ENCODE measurements at places on chromosomes 1 and 21. TPM values are rescaled to one million over a fixed set of nuclear protein-coding genes. Genes with fewer than 3 reads are reported as not detected.

Gene ASPM
- total RNA-seq, result 0.69 TPM

DNA sequence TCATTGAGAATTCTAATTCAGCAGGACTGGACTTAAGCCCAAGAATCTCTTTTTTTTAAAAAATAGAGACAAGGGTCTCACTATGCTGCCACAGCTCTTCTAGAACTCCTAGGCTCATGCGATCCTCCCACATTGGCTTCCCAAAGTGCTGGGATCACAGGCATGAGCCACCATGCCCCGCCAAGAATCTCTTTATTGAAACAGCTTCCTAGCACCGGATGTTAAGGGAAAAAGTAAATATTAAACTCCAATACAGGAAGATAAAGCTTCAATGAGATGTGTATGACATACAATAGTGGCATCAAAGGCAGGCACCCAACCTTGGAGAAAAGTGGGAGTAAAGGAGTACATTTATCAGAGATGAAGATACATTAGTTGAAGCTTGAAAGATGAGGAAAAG is 25.5 kb downstream of the PUM1 start:
- no peak for DNase-seq

DNA sequence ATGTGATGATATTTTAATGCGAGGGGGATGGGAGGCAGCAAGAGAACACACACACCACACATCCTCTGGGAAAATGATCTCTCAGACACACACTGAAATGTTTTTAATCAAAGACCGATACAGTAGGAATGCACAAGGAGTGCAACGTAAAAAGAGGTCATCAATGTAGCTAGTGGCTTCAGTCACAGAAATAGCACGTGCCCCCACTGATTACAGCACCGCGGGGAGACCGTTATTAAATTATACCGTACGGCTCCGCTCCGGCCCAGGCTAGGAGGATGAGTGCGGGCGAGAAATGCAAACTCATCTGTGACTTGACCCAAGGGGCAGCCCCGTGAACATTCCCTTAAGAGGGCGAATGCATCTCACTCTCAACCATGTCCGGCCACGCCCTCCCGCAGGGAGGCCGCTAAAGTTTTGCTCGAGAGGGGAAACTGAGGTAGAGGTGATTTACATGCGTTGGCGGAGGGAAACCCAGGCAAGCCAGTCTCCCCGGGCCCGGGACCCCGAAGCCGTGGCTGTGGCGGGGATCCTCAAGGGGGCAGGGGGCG is 552 bp downstream of the UBR4 start:
- DNase-seq, result peak; percentile 65

Gene IL22RA1
- 1.4 TPM for total RNA-seq

GRCh38 chr1:189220750-189221149 is 1256.9 kb downstream of the BRINP3 start:
- DNase-seq, result no peak

DNA sequence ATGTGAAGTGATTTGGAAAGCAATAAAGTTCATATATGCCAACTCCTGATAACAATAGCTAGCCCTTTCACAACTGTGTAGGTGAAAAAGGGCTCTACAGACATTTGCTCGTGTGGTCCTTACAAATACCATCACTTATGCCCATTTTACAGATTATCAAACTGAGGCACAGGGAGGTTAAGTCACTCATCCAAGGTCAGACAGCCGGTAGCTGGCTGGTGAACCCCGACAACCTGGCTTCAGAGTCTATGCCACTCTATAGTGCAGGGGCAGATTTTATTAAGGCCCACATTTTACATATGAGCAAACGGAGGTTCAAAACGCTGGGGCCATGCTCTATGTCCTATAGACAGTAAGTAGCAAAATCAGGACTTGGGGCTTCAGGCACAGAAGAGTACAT is 280.5 kb downstream of the RRAGC start:
- no peak for DNase-seq

DNA sequence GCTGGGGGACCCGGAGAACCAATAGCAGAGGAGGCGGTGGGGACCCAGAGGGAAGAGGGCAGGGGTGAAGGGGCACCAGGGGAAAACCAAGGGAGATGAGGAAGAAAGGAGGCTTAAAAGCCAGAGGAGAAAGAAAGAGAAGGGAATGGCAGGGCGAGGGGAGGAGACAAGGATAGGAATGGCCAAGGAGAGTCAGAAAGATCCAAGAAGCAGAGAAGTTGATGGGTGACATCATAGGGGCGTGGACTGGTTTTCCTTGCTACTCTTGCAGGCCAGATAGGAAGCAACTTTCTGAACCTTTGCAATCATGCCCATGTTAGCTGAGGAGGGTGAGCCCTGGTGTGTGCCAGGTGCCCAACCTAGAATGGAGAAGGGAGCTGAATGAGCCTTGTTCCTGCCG is 5.4 kb downstream of the NPR1 start:
- DNase-seq, result no peak

DNA sequence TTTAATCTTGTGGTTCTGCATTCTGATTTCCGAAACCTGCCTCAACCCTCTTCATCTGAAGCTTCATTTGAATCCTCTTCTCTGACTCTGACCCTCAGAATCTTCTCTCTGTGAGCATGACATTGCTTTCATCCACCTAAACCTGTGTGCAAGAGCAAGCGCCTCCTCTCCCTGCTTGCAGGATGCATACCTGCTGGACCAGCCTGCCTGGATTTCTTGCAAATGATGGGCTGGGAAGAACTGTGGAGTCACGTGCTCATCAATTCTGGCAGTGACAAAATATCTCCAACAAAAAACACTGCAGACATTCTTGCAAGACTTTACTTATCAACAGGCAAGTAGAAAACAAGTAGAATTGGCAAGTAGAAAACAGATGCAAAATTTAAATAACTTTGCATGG is 20.8 kb upstream of the SLC35F3 start:
- no peak for DNase-seq

DNA sequence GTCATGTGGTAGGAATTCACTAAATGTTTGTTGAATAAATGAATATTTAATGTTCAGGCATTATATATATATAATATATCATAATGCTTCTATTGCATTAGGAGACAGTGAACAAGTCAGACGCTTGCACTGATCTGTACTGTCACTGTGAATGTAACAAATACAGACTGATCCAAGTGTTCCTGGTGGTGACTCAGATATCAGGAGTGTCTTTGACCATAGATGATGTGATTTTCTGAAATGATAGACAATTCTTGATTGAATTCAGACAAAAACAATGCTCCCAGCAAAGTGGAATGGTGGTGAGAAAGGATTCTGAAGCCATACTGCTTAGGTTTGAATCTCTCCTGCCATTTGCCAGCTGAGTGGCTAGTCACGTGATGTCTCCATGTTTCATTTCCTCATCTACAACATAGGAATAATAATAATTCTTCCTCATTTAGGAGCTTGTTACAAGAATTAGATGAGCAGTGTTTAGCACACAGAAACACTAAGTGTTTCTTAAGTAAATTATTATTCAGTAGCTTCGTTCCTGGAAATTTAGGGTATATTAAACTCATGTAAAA is 71.0 kb downstream of the OLFML2B start:
- DNase-seq, result no peak

Gene HORMAD1
- 0.13 TPM for total RNA-seq

- no peak for DNase-seq
These were observed 123.7 kb downstream of the NOS1AP start for GRCh38 chr1:162193221-162193620.
